ENCODE measurements at places on chromosomes 11 and 22.

DNA sequence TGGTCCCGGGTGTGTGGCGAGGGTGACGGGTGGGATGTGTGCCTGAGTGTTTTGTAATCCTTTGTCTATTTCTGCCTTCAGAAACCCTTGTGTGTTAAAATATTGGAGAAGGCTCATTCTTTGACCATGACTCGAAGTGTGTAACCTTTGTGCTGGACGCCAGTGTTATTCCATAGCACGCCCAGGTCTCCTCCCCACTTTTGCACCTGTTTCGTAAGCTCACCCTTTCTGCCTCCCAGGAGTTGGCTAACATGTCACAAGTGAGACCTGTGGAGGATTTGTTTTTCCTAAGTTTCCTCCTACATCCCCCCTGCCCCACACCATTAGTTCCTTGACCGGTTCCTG, 382 bp downstream of the C11orf54 start:
- no peak for DNase-seq

DNA sequence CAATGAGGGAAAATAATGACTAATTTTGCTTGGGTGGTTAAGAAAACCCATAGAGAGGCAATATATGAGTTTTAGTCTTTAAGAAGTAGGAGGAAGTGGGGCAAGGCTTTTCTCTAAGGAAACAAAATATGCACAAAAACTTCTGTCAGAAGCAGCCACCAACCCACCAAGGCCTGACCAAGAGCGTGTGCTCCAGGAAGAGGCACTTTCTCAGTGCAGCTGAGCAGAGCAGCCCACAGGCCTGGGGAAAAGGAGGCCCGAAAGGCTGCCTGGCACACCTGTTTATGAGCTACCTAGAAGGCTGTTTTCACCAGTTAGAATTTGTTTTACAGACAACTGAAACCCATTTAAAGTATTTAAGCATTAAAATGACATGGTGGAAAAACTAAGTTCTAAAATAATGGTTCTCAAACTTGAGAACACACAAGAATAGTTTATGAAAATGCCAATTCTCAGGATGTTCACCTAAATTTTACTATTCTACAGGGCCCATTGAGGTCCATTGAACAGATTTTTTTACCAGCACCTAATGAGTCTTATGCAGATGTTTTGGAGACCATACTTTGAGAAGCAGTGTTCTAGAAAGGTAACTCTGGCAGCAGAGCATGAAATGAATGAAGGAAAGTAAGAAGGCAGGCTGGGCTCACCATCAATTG, 160.5 kb upstream of the DDI1 start:
- DNase-seq: no peak

- DNase-seq: no peak
Observed at GRCh38 chr11:60528934-60529333, 13.7 kb downstream of the MS4A13 start.

- no peak for DNase-seq
Observed at GRCh38 chr11:92770981-92771380, 198.5 kb upstream of the MTNR1B start.

- DNase-seq: no peak
Observed at GRCh38 chr11:95788921-95789505, 569 bp downstream of the FAM76B start.

GRCh38 chr11:3170756-3171650, 5.9 kb upstream of the OSBPL5 start:
- DNase-seq: peak; percentile 26

DNA sequence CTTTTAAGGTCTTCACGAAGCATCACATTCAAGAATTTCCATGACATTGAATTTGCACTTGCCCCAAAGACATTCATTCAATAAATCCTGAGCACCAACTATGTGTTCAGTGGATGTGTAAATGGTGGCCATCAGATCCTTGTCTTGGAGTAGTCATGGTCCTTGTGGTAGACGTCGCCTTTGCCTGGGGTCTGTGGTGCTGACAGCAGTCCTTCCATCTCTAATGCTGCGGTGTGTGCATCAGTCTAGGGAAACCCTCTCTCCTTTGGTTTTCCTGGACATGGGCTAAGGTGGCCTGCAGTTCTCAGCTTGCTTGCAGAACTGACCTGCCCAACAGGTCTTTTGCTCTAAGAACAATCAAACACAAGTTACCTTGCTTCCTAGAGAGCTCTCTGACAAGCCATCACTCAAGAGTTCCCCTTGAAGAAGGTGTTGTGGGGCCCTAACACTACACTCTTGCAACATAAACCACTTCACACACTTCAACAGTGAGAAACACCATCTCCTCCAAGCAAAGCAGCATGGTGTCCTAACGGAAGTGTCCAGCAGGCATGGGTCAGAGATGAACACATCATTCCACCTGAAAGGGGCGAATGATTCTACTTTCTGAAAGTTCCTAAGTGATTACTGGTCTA, 72.1 kb downstream of the BUD13 start:
- no peak for DNase-seq

DNA sequence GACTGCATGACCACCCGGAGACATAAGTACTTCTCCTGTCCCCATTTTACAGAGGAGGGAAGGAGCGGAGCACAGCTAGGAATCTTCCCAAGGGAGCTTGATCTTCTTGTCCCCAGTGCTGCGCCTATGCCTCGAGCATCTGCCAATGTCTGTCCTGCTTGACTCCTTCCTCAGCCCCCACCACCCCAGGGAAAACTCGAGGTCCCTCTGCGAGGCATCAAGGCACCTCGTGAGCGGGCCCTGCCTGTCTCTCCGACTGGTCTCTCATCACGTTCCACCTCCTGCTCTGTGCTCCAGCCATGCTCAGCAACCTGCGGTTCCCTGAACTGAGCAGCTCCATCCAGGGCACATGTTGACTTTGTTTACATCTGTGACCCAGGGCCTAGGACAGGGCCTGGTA, 2.5 kb downstream of the NCF4 start:
- DNase-seq: no peak

DNA sequence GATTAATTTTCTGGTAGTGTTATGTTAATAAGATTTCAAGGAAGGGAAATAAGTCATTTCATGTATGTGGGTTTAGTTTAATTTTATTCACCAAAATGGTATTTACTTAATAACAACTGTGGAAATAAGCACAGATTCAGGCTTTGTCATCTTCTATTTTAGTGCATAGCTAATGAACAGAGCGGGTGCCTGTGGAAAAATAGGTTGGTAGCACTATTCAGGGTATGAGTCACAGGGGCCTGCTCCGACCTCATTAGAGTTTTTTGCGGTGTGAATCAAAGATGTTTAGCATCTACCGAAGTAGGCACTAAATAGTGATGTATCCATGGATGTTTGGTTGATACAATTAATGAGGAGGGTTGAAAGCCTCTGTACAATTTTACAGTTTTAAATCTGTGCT, 78.2 kb downstream of the FAT3 start:
- DNase-seq: no peak

GRCh38 chr11:129280027-129280811, 88.1 kb upstream of the ARHGAP32 start:
- no peak for DNase-seq

GRCh38 chr11:21385669-21386440, 716.5 kb downstream of the NELL1 start:
- no peak for DNase-seq

DNA sequence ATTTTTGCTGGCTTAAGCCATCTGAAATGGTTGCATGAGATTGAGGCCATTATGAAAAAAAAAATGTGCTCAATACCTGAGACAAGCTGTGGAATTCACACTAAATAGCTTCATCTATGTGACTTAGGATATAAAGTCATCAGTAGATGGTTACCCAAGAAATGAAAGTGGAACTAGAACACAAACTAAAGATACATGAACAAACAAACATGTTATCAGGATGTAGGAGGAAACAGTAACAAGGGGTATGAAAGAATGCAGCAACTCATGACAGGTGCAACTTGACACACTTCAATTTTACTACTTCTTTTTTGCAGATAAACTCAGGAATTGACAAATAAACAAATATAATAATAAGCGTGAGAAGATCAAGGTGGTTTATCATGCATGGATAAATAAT, 155.0 kb downstream of the WT1 start:
- DNase-seq: no peak

DNA sequence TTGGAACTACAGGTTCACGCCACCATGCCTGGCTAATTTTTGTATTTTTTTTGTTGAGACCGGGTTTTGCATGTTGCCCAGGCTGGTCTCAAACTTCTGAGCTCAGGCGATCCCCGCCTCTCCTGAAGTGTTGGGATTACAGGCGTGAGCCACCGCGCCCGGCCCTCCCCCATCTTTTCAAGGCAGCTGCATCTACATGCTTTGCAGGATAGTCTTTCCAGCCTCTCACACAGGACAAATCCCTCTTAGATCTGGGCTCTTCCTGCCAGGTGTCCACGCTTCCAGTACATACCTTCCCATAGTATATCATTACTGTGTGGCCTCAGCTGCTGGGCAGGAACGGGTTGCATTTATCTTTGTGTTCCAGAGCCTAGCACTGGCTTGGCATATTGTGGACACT, 49.7 kb downstream of the C11orf96 start:
- DNase-seq: no peak

DNA sequence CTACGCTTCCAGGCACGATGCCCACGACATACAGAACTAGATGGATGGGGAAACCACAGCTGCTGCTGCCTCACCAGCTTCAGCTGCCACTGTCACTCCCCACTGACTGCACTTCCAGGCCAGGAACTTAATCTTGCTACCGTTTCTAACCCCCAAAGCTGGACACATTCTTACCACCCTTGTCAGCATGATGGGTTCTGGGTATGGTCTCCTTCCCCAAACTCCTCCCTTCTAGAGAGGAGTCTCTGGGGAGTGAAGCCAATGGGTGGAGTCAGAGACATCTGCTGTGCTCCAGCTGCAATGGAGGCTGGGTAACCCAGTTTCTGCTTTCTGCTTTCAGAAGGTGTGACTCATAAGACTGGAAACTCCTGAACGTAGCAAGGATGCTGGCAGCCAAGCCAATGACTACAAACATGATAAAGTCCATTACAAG, 87.0 kb upstream of the THY1 start:
- peak; percentile 77 for DNase-seq

DNA sequence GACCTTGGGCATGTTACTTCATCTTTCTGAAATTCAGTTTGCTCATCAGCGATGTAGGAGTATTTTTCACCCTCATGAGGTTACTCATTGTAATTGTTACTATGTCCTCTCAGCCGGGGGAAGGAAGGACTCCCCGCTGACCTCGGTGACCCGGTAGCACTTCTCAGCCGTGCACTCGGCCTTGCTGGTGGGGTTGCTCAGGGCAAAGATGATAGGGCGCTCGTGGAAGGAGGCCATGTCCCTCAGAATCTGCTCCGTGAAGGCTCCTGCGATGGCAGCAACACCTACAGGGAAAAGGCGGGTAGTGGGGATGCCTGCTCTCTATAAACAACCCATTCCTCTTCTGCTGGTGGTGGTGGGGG, 72.2 kb downstream of the CCDC81 start:
- DNase-seq: no peak

DNA sequence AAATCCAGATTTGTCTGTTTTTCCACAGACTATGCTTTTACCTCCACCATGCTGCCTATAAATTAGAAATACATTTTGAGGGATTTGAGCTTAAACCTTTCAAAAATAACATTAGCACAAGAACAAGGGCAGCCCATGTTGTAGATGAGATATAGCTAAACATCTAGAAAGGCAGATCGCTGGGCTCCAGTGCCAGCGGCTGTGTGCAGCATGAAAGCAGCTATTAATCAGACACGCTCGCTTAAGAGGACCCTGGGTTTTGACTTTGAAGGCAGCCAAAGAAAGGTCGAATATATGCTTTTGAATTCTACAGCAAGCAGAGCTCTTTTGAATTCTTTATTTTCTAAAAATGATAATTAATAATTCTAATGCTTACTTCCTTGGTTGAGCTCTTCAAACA, 684.0 kb downstream of the NELL1 start:
- no peak for DNase-seq

DNA sequence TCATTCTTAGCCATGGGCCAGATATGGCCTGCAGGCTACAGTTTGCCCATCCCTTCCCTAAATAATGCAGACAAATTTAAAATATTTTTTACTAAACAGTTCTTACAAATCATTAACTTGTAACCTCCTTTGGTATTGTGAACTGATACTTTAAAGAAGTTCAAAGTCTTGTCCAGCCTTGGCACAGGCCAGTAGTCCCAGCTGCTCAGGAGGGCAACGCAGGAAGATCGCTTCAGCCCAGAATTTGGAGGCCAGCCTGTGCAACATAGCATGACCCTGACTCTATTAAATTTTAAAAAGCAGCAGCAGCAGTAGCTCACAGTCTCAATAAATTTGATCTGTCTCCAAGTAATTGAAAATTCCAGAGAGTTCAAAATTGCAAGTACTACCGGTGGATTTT, 83.7 kb upstream of the ARHGAP32 start:
- DNase-seq: no peak

DNA sequence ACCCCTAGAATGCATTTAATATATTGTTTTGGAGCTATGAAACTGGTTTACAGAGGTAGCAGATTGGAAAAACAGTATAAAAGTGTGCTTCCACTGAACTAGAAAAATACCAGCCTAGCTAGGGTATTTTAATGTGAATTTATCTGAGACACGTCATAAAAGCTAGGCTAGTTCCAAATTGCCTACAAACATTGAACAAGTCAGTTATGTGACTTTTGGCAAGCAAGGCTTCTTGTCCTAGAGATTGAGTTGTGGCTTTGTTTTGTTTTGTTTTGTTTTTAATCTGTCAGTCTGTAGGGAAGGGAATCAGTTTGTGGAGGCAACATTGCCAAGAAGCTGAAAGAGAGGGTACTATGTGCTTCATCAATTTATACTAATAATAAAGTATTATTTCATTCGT, 24.2 kb downstream of the RTN3 start:
- DNase-seq: no peak

GRCh38 chr11:70105755-70106571, 27.8 kb downstream of the ANO1 start:
- DNase-seq: no peak

DNA sequence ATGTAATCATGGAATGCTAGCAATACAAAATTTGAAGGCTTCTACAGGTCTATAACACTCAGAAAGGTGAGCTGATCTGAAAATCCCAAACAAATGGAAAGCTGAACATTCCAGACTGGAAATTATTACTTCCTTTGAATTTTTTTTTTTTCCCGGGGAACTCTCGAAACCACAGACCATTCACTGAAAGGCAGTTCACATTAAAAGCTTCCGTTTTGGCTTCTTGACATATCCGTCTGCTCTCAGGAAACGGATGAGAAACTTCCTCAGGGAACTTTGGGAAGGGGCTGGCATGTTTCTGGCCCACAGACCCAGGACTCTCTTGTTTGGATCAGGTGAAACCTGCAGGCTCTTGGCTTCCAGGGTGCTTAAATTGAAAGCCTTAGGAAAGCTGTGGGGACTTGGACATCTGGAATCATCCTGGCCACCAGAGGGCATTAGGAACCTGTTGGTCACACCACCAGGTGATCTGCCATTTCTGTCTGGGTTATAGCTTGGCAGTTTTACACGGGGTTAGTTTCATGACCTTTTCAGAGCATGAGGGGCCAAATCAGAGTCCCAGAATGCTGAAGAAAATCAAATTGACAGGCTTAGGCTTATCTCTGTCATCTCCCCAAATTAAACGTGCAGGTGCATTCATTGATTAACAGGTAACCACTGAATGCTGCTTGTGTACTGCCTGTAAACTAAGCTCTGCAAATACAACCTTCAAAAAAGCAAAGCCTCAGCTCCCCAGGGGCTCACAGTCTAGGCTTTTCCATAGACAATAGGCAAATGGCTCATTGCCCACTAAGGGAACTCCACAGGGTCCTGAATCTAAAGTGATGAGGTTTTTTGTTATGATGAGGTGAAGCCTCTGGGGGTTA, 22.7 kb upstream of the GRAMD1B start:
- no peak for DNase-seq
